ENCODE measurements at places on chromosomes 11 and 22. TPM values are rescaled to one million over a fixed set of nuclear protein-coding genes. Genes with fewer than 3 reads are reported as not detected.

DNA sequence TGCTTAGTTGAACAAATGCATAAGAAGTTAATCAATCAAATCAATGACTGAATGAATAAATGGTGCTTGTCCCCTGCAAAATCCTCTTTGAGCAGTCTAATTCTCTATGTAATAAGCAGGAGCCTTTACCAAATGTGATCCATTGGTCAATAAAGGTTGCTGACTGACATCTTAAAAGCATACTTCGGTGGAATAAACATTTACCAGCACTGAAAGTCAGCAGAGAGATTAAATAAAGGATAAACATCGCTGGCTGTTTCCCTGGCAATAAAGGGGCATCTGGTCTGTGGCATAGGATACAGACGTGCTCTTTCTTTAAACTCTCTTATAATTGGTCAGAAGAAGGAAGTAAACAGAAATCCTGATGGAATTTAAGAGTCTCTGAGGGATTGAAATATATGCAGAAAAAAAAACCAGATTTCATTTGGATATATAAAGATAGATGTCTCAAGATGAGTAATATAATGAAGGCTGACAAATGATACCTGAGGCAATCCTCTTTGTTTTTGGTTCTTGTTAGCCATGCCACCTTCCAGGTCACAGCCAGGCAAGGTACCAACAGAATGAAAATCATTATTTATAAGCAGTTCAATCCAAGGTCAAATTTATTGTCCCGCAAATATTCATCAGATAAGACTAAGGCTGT lies 578.4 kb upstream of the CCDC90B start:
- no peak for DNase-seq
- no peak overlapping the region for H3K4me3 ChIP-seq
- H3K4me1 ChIP-seq: no peaks in the 10 kb centered on the region
- H3K27me3 ChIP-seq: no peaks in the 10 kb centered on the region
- H3K27ac ChIP-seq: no peak overlapping the region

- no peak overlapping the region for H3K4me3 ChIP-seq
- H3K4me1 ChIP-seq: no peaks in the 10 kb centered on the region
- H3K27ac ChIP-seq: no peak overlapping the region
- DNase-seq: no peak
- no peaks in the 10 kb centered on the region for H3K27me3 ChIP-seq
Observed at GRCh38 chr11:72548463-72548862, 114.1 kb upstream of the CLPB start.

DNA sequence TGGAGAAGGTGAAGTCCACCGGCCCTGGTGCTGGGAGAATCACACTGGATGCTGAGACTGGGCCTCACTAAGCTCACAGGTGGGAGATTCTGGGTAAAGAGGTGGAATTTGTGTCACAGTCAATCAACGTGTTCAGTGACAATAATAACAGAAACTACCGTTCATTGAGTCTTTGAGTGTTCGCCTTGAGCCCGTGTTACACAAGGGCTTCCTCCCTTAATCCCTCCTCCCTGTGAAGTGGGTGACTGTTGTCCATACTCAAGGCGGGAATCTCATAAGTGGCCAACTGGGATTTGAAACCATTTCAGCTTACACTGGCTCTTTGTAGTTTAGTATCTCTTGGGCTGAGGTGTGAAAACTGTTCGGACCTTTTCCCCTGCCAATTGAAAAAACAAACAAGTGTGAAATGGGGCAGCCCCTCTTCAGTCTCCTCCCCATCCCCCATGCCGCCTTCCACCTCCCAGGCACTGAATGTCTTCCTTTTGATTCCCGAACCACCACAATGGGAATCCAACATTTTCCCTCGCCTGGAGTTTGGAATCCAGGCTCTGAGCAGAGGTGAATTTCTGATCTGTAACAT lies 502.4 kb downstream of the MIAT start:
- H3K36me3 ChIP-seq: no peaks in the 10 kb centered on the region
- DNase-seq: no peak
- H3K27me3 ChIP-seq: peaks cover 2% of the 10 kb centered on the region
- no peak overlapping the region for H3K27ac ChIP-seq
- H3K4me1 ChIP-seq: no peaks in the 10 kb centered on the region

- H3K27ac ChIP-seq: no peak overlapping the region
- no peaks in the 10 kb centered on the region for H3K4me1 ChIP-seq
- H3K27me3 ChIP-seq: no peaks in the 10 kb centered on the region
- H3K36me3 ChIP-seq: no peaks in the 10 kb centered on the region
- DNase-seq: no peak
- H3K4me3 ChIP-seq: no peak overlapping the region
Observed at GRCh38 chr11:81959341-81959740, 774.3 kb downstream of the FAM181B start.

DNA sequence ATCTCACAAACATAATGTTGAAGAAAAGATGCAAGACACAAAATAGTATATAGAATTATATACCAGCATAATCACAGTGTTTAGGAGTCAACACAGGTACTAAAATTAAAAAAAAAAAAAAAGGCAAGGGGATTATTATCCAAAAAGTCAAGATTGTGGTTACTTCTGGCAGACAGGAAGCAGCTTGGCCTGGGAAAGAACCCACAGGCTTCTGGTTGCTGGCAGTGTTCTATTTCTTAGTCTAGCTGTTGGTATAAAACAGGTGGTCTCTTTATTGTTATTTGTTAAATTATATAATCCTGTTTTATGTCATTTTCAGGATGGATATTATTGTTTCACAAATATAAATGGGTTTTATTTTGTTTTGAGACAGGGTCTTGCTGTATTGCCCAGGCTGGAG lies 54.0 kb downstream of the C11orf58 start:
- H3K27ac ChIP-seq: no peak overlapping the region
- DNase-seq: no peak
- no peaks in the 10 kb centered on the region for H3K4me1 ChIP-seq
- no peak overlapping the region for H3K4me3 ChIP-seq

GRCh38 chr22:35551549-35552177 lies 11.0 kb downstream of the RASD2 start:
- H3K27me3 ChIP-seq: no peaks in the 10 kb centered on the region
- no peaks in the 10 kb centered on the region for H3K4me1 ChIP-seq
- H3K27ac ChIP-seq: no peak overlapping the region
- H3K36me3 ChIP-seq: no peaks in the 10 kb centered on the region
- H3K4me3 ChIP-seq: no peak overlapping the region

Gene PRAME
- polyA plus RNA-seq: 4.0 TPM

Gene BTG4
- polyA plus RNA-seq: not detected

Gene TIMM10B
- 34.6 TPM for polyA plus RNA-seq

Data from kidney (tissue), 22 donors.